ENCODE measurements at places on chromosomes 5 and 9. TPM values are rescaled to one million over a fixed set of nuclear protein-coding genes. Genes with fewer than 3 reads are reported as not detected.

DNA sequence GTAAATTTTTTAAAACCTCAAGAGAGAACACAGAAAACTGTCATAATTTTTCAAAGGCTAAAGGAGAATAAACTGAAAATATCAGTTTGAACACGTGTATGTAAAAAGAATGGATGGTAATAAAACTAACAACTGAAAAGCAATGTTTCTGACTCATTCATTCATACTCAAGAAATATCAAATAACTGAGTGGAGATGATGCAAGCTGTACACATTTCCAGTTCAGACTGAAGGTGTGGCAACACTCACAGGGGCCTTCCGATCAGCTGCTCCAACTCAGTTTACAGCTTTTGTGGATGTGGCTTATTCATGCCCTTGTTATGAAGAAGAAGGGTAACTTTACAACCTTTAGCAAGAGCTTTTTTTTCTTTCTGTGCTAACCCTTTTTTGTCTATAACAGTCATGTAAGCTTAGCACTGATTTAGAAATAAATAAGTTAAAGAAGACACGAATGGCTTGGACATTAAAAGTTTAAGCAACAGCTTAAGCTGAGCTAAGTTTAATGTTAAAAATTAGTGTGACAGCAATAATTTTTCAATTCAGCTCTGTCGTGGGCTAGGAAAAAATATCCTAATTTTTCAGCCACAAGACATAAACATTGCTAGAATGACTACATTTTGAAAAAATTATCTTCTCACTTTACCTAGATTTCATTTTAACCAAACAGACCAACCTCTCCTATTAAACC lies 453.5 kb downstream of the RAB3C start:
- no peak for DNase-seq

DNA sequence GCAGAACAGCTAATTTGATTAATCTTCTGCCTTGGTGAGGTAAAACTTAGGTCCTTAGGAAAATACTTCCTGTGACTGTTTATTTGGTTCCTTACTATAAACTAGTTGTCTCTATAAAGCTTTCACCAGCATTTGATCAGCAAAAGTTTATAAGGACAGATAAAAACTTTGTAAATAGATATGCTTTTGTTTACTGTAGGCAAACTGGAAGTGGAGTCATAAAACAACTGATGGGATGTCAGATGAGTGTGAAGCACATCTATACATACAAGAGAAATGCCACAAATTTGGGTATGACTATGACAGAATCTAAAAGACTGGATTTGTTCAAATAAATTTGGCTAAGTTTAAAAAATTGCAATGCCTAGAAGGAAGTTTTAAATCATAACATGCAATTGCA lies 5.5 kb downstream of the PTGER4 start:
- no peak for DNase-seq

DNA sequence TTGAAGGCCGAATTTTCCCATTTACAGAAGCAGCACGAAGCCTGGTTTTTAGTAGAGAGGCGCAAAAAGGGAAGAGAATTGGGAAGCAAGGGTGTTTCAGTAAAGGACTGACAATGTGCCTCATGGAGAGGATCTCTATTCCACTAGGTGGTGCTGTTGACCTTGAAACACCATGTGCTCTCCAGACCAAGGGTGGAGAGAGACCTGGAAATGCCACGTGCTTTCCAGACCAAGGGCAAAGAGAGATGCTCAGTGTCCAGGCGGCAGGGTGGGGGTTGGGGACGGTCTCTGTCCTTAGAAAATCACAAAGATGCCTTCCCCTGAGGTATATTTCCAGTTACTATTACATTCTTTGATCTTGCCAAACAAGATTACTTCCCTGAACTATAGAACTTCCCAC lies 425.3 kb downstream of the CSNK1G3 start:
- no peak for DNase-seq

GRCh38 chr5:151159649-151160373 lies 2.2 kb upstream of the ANXA6 start:
- no peak for DNase-seq

SLC36A3 gene
- total RNA-seq = not detected

PPP2R2B gene
- total RNA-seq = 12.1 TPM

CDH9 gene
- not detected for total RNA-seq
